Activated naive CD4-positive, alpha-beta T cell treated with anti-CD3 and anti-CD28 coated beads for 36 hours (primary cell): ENCODE measurements at places on chromosomes 7 and 10. TPM values are rescaled to one million over a fixed set of nuclear protein-coding genes. Genes with fewer than 3 reads are reported as not detected.

Gene HOXA2
- total RNA-seq = not detected

Gene SPDYE8
- not detected for total RNA-seq

Gene LLCFC1
- not detected for total RNA-seq

Gene SYT15
- total RNA-seq = 0.30 TPM

Gene TLX1
- not detected for total RNA-seq

Gene EPHA1
- total RNA-seq = 1.3 TPM

Gene GPRIN2
- total RNA-seq = not detected

Gene CCL24
- total RNA-seq = not detected

DNA sequence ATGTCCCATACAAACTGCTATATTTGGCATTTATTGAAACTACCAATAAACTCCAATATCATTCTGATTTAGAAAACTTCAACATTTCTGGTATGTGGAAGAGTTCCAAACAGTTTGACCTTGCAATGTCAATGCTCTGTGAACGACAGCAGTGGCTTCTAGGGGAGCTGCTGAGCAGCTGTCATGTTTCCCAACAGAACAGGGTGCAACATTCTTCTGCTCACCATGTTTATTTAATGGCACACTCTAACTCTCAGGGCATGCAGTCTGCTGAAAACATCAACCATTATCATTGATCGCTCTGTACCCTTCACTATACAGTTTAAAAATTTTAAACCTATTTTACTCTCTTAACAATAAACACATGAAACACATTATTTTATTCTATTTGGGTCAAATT, 25.9 kb downstream of the LMOD2 start:
- no peak for DNase-seq

DNA sequence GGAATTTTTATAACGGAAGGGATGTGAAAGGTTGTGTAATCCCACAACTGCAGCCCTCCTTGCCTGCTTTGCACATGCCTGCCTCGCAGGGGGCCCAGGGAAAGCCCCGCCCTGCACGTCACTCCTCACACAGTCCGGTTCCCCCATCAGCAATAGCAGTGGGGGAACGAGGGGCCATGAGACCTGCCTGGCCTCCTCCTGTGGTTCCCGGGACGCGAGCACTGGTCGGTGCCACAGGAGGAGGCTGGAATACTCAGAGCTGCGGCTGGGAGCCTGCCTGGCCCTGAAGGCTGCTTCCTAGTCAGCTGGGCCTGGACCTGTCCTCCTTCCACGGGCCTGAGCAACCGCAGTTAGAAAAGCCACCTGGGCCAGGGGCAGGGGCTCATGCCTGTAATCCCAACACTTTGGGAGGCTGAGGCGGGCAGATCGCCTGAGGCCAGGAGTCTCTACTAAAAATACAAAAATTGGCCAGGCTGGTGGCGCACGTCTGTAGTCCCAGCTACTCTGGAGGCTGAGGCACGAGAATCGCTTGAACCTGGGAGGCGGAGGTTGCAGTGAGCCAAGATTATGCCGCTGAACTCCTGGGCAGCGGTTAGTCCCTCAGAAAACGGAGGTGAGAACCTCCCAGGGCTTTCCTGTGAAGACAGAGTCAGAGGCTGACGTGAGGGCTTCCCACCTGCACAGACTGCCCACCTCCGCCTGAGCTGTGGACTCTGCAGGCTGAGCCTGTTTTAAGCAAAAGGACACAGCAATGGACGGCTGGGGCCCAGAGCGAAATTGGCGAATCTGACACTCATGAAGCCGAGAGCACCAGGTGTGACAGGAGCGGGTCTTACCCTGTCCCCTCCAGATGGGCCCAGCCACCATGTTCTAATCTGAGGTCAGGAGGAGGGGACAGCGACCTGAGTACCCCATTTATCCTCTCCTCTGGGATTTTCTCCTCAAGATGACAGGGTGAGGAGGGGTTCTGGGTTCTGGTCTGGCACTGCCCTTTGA, 52.9 kb downstream of the VIPR2 start:
- DNase-seq = no peak

DNA sequence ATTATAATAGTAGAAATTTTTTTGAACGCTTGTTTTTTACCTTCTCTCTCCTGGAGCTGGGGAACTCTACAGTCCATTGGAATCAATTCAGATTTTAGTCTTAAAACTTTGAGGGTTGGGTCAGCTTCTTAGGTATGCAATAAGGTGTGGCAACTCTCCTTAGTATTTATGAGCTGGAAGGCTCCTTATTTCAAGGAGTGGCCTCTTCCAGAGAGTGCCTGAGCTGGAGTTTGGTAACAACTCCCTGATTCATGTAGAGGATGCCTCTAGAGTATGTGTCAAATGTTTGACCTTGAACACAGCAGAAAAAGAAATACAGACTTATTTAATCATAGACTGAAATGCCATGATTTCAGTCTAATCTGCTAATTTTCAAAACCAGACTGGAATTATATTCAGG, 11.1 kb downstream of the CDK14 start:
- DNase-seq = no peak

DNA sequence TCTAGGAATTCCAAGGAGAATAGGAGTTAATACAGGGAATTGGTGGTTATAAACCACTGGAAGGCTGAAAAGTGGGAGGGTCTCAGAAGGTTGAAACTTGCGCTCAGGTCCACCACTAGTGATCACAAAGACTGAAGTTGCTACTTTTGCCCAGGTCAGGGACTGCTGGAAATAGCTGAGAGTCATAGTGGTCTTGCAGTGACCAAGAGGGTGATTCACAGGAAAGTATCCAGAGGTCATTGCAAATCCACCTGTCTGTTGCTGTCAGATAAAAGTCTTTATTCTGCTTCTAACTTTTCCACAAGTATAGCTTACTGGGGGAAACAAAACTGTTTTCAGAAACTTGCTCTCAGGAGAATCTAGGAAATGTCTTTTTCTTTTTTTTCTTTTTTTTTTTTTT, 211.5 kb upstream of the PRSS1 start:
- no peak for DNase-seq

DNA sequence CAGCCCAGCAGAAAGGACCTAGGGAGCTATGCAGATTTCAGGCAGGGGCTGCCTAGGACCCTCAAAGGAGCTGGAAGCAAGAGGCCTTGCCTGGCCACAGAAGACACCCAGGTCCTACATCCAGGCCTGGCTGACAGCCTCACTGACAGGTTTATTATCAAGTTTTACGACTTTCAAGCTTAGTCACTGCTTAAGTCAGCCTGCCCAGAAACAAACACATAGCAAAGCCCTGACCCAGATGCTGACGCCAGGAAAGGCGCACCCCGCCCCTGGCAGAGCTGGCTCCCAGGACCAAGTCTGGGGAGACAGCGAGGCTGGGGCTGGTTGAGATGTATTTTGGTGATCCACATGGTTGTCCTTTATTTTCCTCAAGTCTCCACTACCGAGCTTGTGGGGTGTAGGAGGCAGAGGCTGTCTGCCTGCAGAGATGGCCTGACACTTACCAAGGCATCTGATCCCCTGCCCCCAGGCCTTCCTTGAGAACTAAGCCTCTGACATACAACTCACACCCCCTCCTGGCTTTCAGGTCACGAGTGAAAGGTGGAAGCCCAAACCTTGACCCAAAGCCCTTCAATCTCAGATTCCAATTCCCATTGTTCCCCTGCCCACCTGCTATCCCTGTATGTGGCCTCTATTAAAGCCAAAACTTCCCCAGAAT, 80.7 kb upstream of the EMX2 start:
- no peak for DNase-seq

- DNase-seq = no peak
Measured at GRCh38 chr7:36474283-36475010, 84.8 kb downstream of the ANLN start.

DNA sequence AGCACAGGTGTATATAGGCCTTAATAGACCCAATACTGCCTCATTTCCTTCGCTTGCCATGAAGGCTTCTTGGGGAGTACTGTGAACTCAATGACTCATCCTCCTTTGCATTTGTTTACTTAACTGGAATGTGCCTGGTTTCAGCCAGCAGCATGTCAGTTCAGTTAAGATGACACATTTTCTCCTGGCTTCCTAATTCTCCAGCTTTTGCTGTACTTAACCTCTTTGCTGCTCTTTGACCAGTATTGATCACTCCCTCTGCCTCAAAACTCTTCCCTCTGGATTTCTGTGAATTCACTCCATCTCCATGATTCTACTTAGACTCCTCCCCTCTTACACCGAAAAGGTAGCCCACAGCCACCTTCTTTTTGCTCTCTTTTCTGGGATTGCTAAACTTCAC, 135.7 kb downstream of the MAGI2 start:
- DNase-seq = no peak

GRCh38 chr7:50281680-50282445, 22.7 kb upstream of the IKZF1 start:
- peak; percentile 29 for DNase-seq

DNA sequence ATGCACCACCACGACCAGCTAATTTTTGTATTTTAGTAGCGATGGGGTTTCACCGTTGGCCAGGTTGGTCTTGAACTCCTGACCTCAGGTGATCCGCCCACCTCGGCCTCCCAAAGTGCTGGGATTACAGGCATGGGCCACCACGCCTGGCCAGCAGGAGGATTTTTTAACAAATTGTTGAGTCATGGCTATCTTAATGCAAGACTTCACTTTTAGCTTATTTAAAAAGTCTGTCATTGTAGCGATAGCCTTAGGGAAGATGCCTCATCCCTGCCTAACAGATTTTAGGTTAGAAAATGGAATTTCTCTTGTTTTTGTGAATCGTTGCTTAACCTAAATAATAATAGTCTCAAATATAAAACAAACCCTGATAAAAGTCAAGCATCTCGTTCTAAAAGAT, 35.5 kb downstream of the PPP2R2D start:
- DNase-seq = no peak

DNA sequence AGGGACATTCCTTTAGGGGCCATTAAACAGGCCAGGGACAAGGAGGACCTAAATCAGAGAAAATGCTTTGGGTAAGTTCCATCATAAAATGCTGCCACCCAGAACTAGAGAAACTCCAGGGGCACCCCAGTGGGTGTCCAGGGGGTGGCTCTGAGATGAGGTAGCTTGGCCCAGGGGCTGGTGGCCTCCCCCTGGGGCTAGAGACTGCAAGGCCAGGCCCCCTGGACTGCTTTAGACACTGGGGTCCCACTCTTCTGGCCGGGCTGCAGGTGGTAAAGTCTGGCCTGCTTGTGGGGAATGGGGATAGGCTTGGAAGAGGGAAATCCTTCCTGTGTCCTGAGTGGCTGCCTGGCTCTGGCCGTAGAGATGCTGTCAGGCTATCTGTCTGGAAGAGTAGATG, 169.6 kb upstream of the PODXL start:
- no peak for DNase-seq

GRCh38 chr10:55311848-55312635, 511.0 kb upstream of the PCDH15 start:
- DNase-seq = no peak

DNA sequence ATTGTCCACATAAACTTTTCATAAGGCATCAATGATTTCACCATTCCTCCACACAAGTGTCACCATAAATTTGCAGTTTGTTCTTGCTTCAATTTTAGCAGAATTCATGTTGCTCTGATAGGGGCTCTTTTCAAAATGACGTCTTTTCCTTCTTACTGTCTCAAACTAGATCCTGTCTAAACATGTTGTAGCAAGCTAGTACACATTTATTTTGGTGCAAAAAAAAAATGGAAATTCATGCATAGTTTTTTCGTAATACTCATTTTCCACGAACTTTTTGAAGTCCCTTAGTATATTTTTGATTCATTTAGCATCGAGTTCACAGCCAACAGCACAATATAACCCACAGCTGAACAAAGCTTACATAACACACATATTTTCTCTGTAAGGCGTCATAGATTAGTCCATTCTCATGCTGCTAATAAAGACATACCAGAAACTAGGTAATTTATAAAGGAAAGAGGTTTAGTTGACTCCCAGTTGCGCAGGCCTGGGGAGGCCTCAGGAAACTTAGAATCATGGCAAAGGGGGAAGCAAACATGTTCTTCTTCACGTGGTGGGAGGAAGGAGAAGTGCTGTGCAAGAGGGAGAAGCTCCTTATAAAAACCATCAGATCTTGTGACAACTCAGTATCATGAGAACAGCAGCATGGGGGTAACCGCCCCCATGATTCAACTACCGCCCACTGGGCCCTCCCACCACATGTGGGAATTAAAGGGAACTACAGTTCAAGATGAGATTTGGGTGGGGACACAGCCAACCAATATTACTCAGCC, 301.5 kb downstream of the CCDC3 start:
- DNase-seq = no peak

DNA sequence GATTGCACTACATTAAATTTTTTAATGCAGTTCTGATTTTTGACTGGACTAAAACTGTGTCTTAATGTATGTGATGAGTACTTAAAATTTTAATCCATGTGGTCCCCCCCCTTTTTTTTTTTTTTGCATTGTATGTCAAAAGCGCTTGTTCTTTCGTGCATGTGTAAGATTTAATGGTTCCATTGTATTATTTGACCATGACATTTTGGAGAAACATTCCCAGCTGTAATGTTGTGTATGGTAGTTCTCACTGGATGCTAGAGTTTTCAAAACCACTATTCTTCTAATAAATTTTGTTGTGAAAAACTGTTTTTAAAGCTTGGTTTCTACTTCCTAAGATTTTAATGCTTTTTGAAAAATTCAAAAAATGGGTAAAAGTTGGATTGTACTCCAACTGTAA, 132.0 kb downstream of the LCOR start:
- DNase-seq = no peak

GRCh38 chr7:101294832-101295121, 26.8 kb downstream of the IFT22 start:
- DNase-seq = no peak

DNA sequence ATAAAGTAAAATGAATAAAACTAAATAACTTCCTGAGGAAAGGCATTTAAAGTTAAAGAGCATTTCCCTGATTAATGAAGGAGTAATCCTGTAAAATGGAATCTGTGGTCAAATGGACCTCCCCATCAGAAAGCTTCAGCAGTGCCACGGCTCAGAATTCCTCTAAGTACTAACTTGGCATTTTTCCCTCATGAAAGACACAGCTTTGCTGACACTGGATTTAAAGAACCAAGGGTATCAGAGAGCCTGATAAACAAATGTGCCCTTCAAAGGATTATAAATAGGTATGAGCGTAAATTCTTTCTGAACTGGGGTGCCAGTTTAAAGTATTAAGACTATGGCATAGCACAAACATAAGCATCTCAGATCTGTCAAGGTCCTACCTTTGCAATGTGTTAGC, 24.2 kb upstream of the RNF148 start:
- no peak for DNase-seq

DNA sequence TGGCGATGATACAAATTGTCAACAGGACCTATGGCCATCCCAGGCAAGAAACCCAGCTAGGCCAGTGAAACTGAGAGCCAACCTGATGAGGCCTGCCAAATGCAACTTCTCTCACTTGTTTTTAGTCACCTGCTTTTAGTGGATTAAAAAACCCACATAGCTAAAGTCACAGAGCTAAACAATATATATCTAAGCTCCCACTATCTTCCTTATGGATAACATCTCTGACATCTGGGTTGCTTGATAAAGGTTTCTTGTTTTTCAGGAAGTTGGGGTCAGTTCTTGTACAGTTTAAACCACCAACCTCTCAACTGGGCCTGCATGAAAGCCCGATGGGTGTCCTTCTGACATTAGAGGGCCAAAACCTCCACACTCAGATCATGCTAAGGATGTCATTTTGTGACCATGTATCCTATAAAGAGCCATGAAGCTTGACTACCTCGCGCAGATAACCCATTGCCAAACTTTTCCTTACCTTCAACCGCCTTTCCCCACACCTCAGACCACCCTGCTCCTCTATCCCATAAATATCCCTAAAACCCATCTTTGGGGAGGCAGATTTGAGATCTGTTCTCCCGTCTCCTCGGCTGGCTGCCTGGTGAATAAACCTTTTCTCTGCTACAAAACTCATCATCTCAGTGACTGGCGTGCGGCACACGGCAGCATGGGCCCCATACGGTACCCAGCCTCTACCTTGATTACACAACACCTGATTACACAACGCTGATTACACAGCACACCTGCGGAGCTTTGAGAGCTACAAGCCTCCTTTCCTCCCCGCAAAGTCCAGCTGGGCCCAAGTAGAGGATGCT, 797 bp upstream of the STMP1 start:
- no peak for DNase-seq
